ENCODE measurements at places on chromosomes 2 and 18. TPM values are rescaled to one million over a fixed set of nuclear protein-coding genes. Genes with fewer than 3 reads are reported as not detected.

DNA sequence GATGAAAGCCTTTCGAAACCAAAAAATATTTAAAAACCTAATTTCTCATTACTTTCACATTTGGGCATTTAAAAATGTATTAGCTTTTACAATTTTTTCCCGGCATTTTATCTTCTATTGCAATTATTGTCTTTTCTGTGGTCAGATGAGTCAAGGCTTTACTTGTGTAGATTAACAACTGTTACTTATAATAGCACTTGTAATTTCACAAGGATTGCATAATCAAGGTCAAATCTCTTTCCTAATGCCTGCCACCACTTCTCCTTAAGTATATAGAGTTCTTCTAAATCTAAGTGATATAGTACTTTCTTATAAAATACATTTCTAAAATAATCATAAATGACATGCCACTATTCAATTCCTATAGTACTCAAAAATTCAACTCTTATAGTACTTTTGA, 67.2 kb downstream of the SLC8A1 start:
- no peak overlapping the region for H3K4me3 ChIP-seq
- no peak for DNase-seq
- no peaks in the 10 kb centered on the region for H3K36me3 ChIP-seq
- no peak overlapping the region for H3K27ac ChIP-seq
- H3K27me3 ChIP-seq: no peaks in the 10 kb centered on the region
- H3K4me1 ChIP-seq: no peaks in the 10 kb centered on the region

DNA sequence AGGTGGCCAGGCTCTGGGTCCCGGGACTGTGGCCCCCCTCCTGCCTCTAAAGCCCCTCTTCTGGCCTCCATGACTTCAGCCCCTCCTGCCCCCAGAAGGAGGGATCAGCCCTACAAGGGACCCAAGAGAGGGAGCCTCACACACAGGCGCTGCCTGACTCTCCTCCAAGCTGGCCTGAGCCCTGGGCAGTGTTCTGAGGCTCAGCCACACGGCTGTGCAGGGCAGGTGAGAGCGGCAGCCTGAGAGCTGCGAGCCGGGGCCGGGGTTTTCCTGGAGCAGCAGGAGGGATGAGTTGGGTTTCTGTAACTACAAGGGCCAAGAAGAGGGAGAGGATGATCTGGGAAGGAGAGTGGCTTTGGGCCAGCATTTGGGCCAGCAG, 70.1 kb downstream of the HPCAL1 start:
- no peak overlapping the region for H3K4me3 ChIP-seq
- no peak overlapping the region for H3K27ac ChIP-seq
- H3K36me3 ChIP-seq: no peaks in the 10 kb centered on the region
- DNase-seq: no peak
- H3K27me3 ChIP-seq: no peaks in the 10 kb centered on the region

- DNase-seq: no peak
- H3K27ac ChIP-seq: no peak overlapping the region
- no peaks in the 10 kb centered on the region for H3K36me3 ChIP-seq
- no peak overlapping the region for H3K4me3 ChIP-seq
- no peaks in the 10 kb centered on the region for H3K27me3 ChIP-seq
Measured at GRCh38 chr2:139825726-139826125, 1045.5 kb upstream of the NXPH2 start.

DNA sequence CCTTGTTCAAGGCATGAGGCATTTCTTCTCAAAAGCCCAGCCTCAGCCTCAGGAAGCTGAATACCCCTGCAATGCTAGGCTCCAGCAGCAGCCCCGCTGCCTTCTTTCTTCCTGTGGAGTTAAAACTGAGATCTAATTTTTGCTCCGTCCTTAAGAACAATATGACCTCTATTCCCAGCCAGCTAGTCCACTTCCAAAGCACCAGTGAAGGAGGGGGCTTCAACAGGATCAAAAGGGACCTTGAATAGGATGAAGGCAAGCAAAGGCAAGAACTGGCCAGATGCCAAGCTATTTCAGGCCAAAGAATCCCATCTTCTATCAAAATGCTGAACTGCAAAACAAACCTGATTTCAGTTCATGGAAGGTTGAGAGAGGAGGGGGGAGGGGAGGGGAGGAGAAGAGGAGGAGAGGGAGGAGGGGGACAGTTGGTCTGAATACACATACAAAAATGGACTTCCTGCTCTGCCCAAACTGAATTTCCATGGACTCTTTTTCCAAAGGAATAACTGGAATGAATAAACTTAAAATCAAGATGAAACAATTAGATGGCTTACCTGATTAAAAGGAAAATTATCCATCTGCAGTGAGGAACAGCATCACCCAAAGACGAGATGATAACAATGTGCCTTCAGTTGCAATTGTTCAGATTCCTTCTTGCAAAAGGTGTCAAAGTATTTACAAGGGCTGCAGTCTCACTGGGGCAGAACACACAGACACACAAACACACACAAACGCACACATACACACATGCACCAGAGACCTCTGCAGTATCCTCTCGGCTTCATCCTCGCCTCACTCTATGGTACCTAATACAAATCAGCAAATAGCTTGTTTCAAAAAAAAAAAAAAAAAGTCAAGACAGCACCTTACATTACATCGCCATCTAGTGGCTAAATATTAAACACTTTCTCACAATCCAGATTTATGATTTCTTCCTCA, at the start of gene SCN1A:
Gene SCN1A, minus strand, starts transcription at position 804 of the 939 bp plus-strand sequence. CDS start 54,399 bp downstream, outside the sequence.
- H3K27me3 ChIP-seq: no peaks in the 10 kb centered on the region
- no peak within 1 kb of the TSS for H3K27ac ChIP-seq
- H3K4me1 ChIP-seq: no peaks in the 10 kb centered on the region
- peak; percentile 41 for DNase-seq
- H3K4me3 ChIP-seq: no peak within 1 kb of the TSS
- no peaks in the 10 kb centered on the region for H3K36me3 ChIP-seq

DNA sequence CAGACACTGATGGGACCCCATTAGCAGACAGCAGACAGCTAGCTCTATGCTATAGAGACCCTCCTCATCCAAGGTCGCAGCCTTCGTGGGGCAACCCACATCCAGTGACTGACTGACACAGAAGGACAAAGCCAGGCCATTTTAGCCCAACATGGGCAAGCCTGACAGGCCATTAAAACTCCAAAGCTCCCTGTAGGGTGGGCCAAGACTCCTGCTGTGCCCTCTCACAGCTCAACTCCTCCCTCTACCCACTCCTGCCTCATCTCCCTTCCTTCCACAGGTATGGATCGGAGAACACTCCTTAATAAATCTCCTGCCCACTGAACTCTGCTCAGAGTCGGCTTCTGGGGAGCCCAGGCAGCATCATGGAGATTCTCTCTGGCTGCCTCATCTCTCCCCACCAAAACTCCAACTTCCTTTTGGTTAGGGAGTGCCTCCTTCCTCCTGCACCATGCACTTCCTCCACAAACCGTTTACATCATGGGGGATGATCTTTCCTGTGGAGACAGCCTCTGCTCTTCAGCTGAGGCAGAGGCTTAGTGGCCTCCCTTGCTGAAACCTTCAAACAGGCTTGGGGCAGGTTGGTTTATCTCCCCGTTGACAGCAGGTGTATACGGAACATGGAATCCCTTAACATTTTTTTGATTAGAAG, 86.5 kb downstream of the ACTR3 start:
- H3K27ac ChIP-seq: no peak overlapping the region
- no peaks in the 10 kb centered on the region for H3K27me3 ChIP-seq
- DNase-seq: no peak
- H3K36me3 ChIP-seq: peaks cover 11% of the 10 kb centered on the region
- no peaks in the 10 kb centered on the region for H3K4me1 ChIP-seq
- H3K4me3 ChIP-seq: no peak overlapping the region

DNA sequence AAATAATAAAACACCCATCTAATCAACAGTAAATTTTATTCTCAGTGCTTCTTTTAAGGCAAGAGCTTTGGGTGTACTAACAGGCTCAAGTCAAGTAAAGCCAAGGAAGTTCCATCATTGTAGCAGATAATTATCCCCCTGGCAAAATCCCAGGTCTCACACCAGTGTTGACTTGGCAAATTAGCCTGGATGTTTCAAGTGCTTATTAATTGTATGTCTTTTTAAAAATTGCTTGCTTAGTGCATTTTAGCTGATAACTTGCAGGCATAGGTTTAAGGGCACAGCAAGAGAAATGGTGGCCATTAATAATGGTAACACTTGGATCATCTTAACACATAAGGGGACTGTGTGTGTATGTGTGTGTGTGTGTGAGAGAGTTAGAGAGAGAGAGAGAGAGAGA, 42.0 kb upstream of the FMNL2 start:
- no peak overlapping the region for H3K4me3 ChIP-seq
- no peaks in the 10 kb centered on the region for H3K27me3 ChIP-seq
- H3K27ac ChIP-seq: no peak overlapping the region

- H3K4me1 ChIP-seq: no peaks in the 10 kb centered on the region
- H3K4me3 ChIP-seq: no peak overlapping the region
- H3K36me3 ChIP-seq: no peaks in the 10 kb centered on the region
- H3K27me3 ChIP-seq: no peaks in the 10 kb centered on the region
- DNase-seq: no peak
Measured at GRCh38 chr2:138390316-138390945, 111.1 kb upstream of the SPOPL start.

The DDX18 gene
- total RNA-seq: 105 TPM

The RIT2 gene
- total RNA-seq: not detected

The LYPD1 gene
- total RNA-seq: not detected

The DSC2 gene
- not detected for total RNA-seq

The SLC4A3 gene
- not detected for total RNA-seq

The CREG2 gene
- total RNA-seq: not detected

The OR6B2 gene
- total RNA-seq: not detected

The TUBA3D gene
- not detected for total RNA-seq
